ENCODE measurements at places on chromosomes 5 and 9.

GRCh38 chr5:94209774-94210355, 408.5 kb downstream of the KIAA0825 start:
- no peak for DNase-seq

GRCh38 chr5:92841604-92842155, 739.3 kb downstream of the NR2F1-AS1 start:
- DNase-seq = no peak

- DNase-seq = no peak
These were observed 26.0 kb upstream of the GNE start for GRCh38 chr9:36284226-36284625.

GRCh38 chr9:91162311-91162710, 199.4 kb downstream of the AUH start:
- DNase-seq = peak; percentile 71

DNA sequence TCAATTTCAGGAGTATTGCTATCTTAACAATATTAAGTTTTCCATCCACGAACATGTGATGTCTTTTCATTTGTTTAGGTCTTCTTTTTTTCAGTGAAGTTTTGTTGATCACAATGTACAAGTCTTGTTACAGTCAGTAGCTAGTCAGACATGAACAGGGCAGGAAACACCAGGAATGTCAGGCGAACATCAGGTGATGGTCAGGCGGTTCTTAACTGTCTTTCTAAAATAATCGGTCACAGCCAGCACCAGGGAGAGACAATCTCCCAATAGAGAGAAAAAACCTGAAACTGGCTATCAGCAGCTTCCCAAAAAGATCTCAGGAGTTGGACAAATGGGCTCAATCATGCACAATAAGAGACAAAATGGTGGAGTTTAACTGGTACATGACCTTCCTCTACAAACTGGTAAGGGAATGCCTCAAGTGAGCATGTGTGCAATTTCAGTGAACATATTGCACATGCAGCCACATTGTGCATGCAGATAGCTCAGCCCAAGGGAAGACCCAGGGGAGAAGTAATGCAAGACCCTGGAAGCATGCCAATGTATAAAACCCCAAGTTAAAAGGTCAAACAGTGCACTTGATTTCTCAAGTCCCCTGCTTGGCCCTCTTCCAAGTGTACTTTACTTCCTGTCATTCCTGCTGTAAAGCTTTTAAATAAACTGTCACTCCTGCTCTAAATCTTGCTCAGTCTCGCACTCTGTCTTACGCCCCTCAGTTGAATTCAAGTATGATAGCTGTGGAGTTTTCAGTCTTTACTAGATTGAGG, 176.1 kb upstream of the RASEF start:
- no peak for DNase-seq

DNA sequence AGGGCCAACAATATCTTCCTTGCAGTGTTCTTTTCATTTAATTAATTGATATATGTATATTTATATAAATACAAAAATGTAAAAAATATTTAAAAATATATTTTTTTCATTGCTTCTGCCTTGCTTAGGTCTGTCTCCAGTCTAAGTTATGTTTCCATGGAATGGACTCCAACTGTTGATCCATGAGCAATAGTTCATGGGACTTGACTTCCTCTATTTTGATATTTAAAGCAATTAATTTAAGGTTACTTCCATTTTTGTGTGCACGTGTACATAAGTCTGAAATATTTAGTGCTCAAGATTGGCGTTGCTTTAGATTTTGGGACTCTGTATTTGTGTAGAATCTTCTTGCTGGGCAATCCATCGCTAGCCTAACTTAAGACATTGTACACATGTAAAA, 155.3 kb upstream of the KLF9 start:
- DNase-seq = no peak

GRCh38 chr5:166602271-166602670, 1689.2 kb upstream of the WWC1 start:
- DNase-seq = no peak

GRCh38 chr5:169848271-169848670, 132.0 kb downstream of the INSYN2B start:
- DNase-seq = no peak

DNA sequence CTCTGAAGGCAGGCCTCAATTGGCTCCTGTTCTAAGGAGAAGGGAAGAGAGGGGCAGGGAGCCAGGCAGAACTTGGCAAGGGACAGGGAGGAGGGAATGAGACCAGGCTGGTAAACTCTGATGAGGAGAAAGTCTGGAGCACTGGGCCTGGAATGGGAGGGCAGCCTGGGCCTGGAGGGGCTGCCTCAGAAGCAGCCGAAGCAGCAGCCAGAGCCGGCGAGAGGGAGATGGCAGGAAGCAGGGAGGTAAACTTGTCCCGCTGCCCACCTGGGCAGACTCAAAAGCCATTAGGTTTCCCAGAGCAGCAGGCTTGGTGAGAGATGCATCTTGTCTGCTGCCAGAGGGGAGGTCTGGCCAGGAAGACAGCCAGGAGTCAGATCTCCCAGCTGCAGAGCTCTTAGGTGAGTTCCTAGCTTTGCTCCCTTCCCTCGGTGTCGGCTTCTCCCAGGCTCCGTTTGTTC, 37.0 kb upstream of the CRB2 start:
- no peak for DNase-seq

DNA sequence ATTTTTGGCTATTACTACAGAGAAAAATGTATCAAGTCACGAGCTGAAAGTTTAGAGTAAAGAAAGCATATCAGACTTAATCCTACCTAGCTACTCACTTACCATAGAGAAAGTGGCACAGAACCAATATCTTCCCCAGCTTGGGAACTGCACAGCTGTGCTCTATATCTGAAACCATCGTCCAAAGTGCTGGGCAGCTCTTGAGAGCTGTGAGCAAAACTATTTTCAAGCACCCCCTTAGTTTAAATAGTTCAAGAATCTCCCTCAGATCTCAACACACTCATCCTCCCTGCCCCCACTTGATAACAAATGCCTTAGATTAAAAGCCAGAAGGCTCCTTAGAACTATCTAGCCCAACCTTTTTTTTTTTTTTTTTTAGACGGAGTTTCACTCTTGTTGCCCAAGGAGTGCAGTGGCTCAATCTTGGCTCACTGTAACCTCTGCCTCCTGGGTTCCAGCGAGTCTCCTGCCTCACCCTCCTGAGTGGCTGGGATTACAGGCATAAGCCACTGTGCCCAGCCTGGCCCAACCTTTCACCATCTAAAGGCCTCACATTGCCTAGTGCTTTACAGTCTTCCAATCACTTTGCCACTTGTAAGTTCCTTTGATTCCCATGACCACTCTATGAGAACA, 94.2 kb upstream of the APC start:
- DNase-seq = no peak

DNA sequence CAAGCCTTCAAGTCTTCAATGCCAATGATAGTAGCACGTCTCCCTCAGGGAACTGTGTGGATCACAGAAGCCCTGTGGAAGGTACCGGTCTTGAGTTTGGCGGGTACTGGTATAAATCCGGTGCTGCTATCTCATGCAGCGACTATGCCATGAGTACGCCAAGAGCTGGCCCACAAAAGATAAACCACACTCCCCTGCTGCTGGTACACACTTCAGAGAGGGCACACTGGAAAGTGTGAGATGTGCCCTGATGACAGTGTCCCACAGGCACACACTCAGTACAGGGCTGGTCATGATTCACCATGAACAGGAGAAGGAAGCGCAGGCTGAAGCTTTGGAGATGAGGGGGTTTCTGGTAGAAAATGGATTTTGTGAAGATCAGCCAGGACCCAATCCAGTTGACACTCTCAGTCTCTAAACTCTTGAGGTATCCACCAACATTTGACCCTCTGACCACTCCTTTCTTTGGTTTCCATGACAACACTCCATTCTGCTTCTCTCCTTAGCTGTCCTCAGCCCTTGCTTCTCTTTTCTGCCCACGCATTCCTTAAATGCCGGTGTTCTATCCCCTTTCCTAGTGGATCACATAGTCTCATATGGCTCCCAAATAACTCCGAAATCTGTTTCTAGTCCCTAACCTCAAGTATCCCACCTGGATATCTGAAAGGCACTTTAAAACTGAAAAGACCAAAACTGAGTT, 5.1 kb downstream of the AMACR start:
- DNase-seq = no peak

DNA sequence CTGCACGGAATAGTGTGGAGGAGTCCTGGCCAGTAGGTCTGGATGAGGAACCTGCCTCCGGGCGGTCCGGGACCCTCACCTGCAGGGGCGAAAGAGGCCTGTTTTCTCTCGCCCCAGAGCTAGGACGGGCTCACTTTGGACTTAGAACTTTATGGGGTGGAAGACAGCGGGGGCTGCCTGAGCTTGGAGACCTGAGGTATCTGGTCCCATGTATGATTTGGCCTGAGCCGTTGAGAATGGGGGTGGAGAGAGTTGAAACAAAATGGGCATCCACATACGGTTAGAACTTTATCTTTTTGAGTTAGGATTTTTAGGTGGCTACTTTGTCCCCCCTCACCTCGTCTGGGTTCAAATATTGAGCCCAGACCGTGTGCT, 681 bp upstream of the ETF1 start:
- no peak for DNase-seq

DNA sequence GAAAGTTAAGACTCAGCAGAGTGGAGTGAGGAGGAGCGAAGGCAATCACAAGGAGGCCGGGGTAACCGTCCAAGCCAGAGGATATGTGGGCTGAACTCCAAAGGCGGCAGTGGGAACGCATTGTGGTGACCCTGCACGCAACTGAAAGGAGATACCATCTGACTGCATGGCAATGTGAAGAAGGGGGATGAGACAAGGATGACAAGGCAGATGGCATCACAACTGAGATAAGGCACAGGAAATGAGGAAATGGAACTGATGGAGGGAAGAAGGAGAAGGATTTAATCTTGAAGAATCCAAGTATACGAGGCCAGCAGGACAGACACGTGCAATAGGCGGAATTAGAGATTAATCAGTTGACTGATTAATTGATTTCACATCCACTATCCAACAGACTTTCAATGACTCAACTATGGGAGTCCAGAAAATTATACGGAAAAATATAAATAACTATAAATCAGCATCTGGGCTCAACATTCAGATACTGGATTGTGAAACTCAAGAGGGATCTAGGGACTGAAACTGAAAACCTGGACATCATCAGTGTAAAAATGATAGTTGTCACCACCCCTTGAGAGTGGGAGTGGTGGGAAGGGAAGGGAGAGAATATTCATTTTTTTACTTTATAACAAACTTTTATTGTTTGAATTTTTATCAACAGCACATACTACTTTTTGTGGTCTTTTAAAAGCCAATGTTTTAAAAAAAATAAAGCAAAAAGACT, 86.1 kb downstream of the ARL15 start:
- DNase-seq = no peak

GRCh38 chr5:58544195-58544594, 38.7 kb upstream of the RAB3C start:
- DNase-seq = no peak

- DNase-seq = peak; percentile 79
These were observed 11.6 kb upstream of the RAB14 start for GRCh38 chr9:121213136-121213806.

DNA sequence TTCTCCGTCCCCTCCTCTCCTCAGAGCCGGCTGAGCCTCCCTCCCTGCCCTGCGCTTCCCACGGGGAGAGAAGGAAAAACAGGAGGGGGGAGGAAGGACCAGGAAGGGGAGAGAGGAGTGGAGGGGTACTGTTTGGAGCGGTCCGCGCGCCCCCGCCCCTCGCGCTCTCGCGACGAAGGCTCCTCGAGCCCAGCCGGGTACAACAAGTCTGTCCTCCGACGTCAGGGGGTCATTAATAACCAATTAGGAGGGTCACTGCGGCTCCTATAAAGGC, 480 bp upstream of the PRDM12 start:
- no peak for DNase-seq

DNA sequence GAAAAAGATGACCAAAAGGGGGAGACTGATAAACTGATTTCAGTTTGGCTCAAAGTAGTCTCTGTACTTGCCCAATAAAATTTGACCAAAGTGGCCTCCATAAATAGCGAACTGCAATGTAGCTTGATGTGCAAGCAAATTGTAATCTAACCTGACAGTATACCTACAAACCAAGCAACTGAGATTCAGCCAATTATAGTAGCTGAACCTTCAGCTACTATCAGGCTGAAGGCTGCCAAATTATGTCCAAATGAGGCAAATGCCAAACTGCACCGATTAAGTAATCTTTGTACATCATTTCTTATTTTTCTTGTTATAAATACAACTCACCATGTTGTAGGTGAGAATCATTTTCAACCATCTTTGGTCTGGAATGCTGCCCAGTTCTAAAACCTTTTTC, 390.6 kb downstream of the CDH9 start:
- DNase-seq = no peak

- no peak for DNase-seq
These were observed 119.6 kb downstream of the PRDM9 start for GRCh38 chr5:23626961-23627360.

- no peak for DNase-seq
These were observed 30.0 kb downstream of the FGF18 start for GRCh38 chr5:171449426-171449825.

GRCh38 chr9:110104261-110104809, 103.6 kb downstream of the C9orf152 start:
- DNase-seq = no peak

- DNase-seq = peak; percentile 84
These were observed 1.5 kb downstream of the RASGRF2 start for GRCh38 chr5:80961376-80962281.

DNA sequence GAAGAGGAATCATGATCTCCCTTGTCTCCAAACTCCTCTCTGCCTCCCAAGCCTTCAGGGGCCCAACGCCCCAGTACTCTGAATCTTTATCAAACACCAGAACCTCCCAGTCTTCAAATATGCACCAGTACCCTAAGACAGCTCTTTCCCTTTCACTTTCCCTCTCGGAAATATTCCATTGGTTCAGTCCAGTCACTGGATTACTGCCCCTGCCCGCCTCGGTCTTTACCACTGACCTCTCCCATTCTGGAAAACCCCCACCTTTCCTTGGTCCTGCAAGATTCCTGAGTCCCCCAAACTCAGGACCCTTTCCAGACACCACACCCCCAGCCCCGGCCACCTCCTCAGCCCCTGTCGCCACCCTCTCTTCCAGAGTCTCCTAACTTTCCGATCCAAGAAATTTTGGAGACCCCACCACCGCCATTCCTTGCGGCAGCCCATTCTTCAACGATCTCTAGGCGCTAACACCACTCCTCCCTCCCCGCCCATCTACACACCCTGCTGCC, 674 bp downstream of the C5orf15 start:
- DNase-seq = no peak

All from activated CD4-positive, alpha-beta T cell treated with anti-CD3 and anti-CD28 coated beads, Interleukin-2, Interleukin-6, amounts not matched to agents 100 ng/mL and 50 ng/mL, durations not matched to agents 16 hours and 8 hours (primary cell).